ENCODE measurements at places on chromosomes 16 and 17.

DNA sequence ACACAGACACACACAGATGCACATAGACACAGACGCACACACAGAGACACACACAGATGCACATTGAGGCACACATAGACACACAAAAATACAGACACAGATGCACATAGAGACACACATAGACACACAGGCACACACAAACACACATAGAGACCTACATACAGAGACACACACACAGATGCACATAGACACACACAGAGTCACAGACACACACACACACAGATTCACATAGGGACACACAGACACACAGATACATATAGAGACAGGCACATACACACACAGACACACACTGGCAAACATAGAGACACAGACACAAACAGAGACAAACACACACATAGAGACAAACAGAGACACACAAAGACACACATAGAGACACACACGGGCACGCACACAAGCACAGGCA, 9.9 kb upstream of the GCGR start:
- DNase-seq = no peak

- no peak for DNase-seq
Observed at GRCh38 chr17:17191961-17192381, 14.2 kb downstream of the PLD6 start.

- DNase-seq = no peak
Observed at GRCh38 chr17:53819956-53820355, 2.8 kb upstream of the KIF2B start.

DNA sequence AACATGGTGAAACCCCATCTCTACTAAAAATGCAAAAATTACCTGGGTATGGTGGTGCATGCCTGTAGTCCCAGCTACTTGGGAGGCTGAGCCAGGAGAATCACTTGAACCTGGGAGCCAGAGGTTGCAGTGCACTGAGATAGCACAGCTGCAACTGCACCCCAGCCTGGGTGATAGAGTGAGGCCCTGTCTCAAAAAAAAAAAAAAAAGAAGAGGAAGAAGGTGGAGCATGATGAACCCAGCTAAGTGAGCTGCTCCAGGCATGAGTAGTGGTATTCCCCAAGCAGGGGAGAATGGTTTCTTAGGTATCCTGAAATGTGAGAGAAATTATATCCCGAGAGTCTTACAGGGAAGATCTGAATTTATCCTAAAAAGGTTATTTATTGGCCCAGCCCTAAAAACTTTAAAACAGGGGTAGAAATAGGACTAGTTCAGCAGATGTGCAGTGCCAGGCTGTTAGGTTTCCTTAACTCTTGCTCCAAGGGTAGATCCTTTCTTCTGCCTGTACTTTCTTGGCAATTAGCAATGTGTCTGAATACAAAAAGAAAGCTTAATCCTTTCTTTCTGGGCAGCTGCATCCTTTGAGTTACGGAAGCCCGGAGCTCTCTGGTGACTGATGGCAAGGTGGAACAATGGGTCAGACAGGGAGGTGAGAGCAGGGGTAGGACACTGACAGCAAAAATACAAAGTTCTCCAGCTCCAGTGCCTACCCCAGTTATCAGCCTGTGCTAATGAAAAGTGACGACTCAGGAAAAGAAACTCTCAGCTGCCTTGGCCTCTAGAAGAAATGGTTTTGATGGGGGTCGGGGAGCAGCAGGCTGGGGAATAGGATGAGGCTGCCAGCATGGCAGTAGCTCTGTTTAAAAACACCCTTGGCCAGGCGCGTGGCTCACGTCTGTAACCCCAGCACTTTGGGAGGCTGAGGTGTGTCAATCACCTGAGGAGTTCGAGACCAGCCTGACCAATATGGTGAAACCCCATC, 36.5 kb upstream of the TOB1 start:
- no peak for DNase-seq

GRCh38 chr17:28916302-28916934, 13.5 kb upstream of the DHRS13 start:
- DNase-seq = no peak

DNA sequence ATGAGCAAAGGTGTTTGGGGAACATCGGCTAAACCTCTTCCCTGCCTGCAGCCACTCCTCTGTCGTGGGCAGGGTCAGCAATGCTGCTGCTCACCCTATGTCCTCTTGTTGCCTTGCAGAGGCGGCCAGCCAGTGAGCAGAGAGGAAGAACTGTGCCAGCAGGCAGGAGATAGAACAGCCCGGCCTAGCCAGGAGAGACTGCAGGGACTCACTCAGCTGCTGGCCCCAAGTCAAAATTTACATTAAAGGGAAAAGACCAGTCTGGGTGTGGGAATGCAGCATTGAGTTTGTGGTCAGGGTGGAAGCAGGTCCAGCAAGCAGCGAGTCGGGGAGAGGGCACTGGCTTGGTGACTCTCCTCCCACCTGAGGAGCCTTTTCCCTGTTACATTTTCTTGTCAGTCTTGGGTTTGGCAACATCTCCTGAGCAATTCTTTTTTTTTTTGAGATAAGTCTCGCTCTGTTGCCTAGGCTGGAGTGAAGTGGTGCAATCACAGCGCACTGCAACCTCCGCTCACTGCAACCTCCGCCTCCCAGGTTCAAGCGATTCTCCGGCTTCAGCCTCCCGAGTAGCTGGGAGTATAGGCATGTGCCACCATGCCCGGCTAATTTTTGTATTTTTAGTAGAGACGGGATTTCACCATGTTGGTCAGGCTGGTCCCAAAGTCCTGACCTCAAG, 22.7 kb downstream of the LIG3 start:
- DNase-seq = no peak

DNA sequence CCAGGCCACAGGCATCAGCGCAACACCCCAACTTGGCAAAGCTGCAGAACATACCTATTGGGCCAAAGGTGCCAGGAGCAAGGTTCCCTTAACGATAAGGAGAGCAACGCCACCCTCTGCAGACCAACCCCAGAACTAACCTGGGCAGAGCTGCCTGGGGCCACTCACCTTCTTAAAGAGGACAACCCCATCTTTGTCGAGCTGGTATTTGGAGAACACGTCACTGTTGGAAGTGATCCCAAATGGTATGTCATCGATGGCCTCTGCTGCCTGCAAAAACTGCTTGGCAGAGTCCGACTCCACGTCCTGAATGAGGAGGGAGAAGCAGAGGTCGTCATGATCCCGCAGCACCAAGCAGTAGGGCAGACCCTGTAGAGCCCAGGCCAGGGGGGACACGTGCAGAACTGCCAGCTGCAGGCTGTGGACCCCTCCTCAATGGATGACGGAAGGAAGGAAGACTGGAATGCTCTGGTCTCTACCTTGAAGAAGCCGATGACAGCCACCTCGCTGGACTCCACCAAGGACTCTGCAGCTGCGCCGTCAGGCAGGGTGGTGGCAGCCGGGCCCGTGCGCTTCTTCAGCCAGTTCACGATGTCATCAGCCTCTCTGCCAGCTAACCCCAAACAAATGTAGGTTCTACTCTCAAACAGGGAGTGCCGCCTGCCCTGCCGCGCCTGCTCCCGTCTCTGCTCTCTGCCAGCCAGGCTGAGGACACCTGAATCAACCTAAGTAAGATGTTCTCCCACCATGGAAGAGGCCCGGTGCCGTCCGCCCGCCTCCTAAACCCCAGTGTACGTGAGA, 5.2 kb downstream of the P4HB start:
- no peak for DNase-seq

GRCh38 chr16:15891508-15891907, 3.1 kb upstream of the CEP20 start:
- no peak for DNase-seq

DNA sequence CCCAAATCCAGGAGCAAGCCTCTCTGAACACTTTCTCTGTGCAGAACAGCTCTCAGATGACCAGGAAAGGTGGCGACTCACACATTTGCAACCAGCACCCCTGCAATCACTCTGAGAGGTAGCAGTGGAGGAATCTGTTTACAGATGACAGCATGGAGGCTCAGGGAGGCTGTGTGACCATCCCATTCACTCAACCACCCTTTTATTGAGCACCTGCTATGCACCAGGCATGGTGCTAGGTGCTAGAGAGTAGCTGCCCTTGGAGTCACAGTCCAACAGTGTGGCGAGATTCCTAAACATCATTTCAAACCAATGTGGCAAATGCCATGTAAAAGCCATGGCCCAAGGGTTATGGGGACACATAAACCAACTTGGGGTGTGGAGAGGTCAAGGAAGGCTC, 1.5 kb upstream of the ITGB4 start:
- DNase-seq = no peak

DNA sequence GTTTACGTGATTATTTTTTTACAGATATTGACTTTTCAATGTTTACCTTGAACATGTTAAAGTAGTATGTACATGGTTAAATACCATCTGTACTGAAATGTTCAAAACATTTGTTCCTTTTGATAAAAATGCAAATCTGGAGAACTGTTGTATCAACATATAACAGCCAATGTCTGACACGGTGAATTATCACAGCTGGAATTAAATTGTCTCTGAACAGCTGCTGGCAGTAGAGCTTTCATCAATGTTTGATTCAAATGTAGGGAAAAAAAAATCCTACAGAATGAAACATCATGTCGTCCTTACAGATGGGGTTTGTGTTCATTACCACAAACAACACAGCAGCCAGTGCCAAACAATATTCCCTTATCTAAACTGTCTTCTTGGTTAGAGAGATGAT, 79.9 kb downstream of the TOX3 start:
- DNase-seq = no peak

DNA sequence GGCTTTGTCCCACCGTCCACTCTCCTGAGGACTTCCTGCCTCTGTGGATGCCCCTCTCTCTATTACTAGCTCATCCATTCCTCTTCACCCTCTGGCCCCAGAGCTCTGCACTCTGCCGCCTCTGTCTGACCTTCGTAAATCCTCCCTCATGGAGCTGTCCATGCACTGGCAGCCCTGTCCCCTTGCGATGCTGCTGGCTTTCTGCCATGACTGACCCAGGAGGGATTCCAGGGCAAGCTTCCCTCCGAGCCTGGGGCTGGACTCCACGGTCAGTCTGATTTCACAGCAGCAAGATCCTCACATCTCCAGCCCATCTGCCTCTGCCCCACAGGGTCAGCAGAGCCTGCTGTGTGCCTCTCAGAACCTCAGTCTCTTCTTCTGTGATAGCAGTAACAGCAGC, 4.7 kb downstream of the CBFA2T3 start:
- no peak for DNase-seq

DNA sequence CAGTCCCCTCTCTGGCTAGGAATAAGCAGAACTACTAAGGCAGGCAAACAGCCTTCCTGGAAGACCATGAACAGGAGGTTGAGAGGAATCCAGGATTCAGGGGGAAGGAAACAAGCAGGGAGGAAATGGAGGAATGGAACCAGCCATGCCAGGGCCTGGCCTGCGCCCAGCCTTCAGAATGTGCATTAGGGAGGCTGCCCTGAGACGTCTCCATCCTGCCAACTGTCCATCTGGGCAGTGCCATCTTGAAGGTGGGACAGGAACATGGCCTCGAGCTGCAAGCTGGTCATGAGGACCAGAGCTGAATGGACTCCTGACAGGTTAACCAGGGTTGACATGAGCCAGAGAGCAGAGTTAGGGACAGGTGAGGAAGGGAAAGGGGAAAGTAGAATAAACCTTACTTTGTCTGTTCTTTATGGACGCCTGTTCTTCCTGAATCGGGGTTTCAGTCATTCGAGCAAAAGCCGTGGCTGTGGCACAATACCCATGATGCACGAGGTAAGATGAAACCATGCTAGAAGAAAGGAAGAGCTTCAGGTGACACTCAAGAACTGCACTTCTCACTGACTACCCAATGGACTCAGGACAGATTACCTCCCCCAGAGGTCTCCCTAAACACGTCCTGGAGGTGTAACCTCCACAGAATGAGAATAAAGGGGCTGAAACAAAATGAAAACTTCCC, 12.1 kb upstream of the GFOD2 start:
- no peak for DNase-seq

DNA sequence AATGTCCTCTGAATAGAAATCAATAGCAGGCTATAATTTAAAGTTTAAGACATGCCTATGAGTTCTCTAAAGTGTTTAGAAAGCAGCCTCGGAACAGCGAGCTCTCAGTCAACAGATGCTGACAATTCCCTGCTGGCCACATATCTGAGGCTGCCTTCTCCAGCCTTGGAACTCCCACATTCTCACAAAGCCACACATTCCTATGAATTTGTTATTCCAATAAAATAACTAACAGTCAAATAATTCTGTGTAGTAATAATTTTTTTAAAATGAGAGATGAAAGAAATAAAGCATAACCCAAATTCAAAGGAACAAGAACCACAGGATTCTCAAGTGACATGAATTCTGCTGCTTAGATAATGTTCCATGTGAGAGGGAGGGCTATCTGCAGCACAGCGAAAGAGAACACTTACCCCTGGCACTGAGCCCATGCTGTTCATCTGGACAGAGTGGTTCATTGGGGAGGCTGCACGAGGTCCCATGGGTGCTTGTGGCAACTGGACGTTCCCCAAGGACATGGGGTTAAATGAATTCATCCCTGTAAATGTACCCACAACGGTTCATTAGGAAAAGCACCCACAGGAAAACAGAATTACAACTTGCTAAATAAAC, 56.9 kb upstream of the TRAP1 start:
- no peak for DNase-seq

- DNase-seq = no peak
Observed at GRCh38 chr16:83755391-83755790, 52.4 kb upstream of the HSBP1 start.

DNA sequence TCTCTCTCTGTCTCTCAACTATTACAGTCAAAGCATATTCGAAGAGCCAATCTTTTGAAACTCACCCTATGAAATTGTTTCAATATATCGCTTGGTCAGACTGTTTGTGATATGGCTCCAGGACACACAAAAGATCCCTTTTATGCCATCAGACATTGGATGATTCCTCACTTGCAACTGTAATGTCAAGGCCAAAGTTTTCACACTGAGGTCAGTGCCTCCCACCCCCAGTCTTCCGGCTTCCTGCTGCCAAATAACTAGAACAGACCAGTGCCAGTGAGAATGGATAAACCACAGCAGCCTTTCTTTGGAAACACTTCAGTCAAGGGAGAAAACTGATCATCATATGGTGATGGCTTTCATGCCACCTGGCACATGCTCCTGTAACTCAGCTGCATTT, 321.9 kb upstream of the ZFHX3 start:
- DNase-seq = no peak

- DNase-seq = no peak
Observed at GRCh38 chr16:26598998-26599784, 467.5 kb upstream of the C16orf82 start.

DNA sequence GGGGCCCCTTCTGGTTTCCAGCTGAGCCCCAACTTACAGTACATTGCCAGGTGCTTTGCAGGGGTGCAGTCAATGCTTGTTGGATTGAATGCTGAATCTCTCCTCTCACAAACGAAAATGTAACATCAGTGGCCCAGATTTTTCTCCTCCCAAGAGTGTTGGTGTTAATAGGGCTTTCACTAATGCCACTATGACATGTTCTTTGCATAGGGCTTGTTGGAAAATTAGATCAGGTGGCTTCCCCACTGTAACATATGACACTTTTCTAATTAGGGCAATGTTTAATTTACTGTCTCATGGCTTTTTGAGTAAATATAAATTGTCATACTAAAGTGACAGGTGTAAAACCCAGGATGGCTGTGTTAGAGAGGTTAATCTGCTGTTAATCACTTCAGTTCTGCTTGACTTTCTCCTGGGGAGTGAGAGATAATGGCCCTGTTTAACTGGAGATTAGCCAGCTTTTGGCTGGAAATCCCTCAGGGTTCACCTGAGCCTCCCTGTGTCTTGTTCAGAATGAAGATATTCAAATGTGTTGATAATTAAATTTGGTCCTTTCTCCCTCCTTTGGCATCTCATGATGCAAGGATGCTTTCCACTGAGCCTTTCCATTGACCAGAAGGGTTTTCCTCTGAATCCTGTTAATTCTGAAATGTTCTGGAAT, 502.3 kb downstream of the RBFOX1 start:
- no peak for DNase-seq
